NCI-H69 (cell line): ENCODE measurements at places on chromosomes 6 and 20.

DNA sequence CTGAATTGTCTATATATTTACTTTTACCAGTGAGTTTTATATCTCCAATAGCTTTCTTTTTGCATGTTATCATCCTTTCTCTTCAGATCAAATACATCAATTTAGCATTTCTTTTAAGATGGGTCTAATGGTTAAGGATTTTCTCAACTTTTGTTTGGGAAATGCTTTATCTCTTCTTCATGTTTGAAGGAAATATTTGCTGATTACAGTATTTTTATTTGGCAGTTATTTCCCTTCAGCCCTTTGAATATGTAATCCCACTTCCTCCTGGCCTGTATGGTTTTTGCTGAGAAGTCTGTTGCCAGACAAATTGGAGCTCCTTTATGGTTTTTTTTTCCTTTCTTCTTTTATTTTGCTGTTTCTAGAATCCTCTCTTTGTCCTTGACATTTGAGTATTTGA is 6.7 kb upstream of the CST9L start:
- no peak for DNase-seq

DNA sequence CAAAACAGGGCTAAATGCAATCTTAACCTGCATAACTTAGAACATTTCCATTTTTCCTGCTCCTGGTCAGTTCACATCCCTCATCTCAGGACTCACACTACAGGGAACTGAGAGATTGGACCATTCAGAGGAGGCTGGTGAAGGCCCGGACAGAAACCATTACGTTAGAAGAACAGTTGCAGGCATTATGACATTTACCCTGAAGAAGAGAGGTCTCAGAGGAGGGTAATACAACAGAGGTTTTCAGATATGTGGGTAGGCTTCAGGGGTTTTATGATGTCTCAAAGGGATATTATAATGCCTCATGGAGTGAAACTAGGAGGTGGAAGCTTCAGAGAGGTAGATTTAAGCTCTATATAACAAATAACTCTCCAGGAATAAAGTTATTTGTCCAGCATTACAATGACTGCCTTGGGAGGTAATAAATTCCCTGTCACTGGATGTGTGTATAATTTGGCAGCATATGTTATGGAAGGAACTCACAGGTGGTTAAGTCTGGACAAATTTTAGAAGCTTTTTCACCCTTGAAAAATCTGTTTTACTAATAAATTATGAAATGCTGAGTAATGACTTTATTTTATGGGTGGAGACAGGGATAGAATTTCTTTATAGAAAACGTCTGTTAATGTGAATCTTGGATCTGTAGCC is 36.7 kb upstream of the RIPOR2 start:
- peak; percentile 88 for DNase-seq

DNA sequence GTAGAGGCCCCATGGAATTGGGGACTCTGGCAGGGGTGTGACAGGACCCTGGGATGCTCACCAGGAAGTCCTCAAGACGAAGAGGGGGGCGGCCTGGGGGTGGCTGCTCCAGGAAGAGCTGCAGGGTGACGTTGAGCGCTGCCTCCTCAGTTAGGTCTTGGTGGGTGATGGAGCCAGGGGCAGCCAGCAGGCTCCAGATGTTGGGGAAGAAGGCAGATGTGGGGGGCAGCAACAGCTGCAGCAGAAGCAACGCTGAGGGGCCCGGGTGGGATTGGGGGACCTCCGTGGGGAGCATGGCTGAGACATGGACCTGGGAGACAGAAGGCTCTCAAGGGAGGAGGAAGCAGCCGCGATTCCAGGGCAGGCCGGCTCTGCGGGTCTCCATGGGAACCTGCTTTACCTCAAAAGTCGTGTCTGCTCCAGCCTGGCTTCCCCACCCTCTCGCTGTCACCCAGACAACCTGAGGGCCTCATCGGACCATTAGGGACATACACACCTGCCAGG is 591 bp downstream of the VWA7 start:
- peak; percentile 80 for DNase-seq

GRCh38 chr20:41497186-41497895 is 120.8 kb downstream of the CHD6 start:
- DNase-seq, result no peak

GRCh38 chr6:159595173-159595572 is 97.9 kb downstream of the SOD2 start:
- DNase-seq, result no peak

DNA sequence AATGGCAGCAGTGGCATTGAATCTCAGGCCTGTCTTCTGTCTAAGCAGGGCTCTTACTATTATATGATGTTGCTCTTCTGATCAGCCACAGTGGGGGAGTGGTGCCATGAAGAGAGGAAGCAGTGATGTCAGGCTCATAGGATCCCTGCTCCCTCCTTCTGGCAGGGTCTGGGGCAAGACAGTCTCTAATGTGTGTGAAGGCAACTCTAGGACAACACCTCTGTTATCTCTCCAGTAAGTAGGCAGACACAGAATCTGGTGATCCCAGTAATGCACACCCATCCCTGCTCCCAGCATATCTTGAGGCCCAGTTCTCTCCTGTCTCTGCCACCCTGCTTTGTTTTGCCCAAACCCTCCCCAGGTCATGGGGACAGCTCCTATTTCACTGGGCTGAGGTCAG is 8.8 kb downstream of the C20orf202 start:
- DNase-seq, result no peak

GRCh38 chr6:25788305-25788922 is 33.9 kb downstream of the SLC17A4 start:
- DNase-seq, result peak; percentile 70

- peak; percentile 24 for DNase-seq
Measured at GRCh38 chr6:13296536-13296997, 31.8 kb downstream of the TBC1D7 start.

DNA sequence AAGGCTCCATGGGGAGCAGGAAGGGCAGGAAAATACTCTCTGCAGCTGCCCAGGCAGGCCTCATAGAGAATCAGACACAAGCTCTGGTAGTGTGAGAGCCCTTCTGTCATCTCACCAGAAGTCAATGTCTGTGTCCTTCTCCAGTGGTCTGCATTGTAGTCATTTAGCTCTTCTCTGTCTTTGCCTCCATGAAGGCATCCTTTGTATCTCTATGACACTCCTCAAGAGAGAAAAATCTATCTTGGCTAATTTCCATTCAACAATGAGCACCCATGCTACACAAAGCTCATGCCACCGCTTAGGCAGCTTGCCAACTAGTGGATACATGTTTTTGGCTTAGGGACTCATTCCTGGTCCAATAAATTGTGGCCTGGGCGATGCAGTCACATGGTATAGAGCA is 92.1 kb downstream of the RNF217 start:
- DNase-seq, result peak; percentile 48

DNA sequence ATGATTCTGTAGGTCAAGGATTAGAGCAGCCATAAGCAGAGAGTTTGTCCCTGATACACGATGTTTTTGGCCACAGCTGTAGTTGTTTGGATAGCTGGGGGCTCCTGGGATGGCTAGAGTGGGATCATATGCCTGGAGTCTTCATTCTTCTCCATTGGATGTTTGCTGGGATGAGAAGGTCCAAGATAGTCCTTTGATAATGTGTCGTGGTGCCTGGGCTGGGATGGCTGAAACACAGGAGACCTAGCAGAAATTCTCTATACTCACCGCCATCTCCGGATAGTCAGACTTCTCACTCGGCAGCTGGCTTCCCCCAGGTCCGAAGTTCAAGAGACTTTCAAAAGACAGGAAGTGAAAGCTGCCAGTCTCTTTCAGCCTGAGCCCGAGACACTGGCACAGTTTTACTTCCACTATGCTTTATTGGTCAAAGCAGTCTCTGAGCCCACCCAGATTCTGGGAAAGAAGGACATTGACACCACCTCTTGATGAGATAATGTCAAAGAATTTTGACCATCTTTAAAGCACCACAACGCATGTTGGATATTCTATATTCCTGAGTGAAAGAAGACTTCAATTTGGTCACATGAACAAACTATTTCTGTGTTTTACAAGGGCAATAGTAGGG is 16.0 kb downstream of the MARCKS start:
- DNase-seq, result peak; percentile 52

GRCh38 chr20:49510562-49511122 is 28.2 kb upstream of the KCNB1 start:
- DNase-seq, result no peak

DNA sequence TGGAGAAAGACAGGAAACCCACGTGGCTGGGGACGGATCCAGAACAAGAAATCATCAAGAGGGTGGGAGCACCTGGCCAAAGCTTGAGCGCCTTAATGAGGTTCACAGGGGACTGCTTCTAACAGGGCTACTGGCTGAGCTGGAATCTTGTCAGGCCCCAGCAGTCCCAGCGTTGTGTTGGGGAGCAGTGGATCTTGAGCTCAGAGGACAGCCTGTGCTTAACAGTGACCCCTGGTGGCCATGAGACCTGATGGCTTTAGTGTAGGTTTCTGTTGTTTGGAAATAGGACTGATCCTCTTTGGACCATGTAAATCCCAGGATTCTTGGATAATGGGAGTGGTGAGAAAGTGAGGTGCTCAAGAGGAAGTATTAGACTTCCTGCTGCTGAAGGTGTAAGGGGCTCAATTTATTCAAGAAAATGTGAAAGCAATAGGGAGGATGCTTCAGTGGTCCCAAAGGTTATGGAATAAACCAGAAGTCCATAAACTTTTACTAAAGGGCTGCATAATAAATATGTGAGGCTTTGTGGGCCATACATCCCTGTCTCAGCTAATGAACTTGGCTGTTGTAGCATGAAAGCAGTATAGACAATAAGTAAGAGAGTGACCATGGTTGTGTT is 216.2 kb downstream of the NFATC2 start:
- DNase-seq, result peak; percentile 43

DNA sequence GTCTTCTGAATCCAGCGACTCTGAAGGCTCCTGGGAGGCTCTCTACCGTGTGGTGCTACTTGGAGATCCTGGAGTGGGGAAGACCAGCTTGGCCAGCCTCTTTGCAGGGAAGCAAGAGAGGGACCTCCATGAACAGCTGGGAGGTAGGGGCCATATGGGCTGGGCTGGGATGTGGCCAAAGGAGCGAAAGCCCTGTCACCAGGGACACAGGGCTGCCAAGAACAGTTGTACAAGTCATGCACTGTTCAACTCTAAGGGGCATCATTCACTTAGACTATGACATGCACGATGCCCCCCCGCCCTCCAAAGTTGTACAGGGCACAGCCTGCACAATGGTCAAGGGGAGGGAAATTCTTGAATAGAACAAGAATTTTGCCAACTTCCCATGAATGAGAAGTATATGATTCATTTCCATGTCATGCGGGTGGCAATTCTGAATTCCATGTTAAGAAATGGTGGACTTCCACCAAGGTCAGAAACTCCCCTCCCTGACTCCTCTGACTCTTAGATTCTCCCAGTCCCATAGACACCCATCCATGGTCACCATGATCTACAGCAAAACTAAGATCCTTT is 1.6 kb downstream of the REM1 start:
- DNase-seq, result no peak

- peak; percentile 100 for DNase-seq
Measured at GRCh38 chr6:170438402-170438753, 114.7 kb downstream of the PSMB1 start.

GRCh38 chr6:61886608-61887259 is 399.3 kb downstream of the KHDRBS2 start:
- no peak for DNase-seq

- no peak for DNase-seq
Measured at GRCh38 chr20:412081-412480, 4.0 kb downstream of the RBCK1 start.

DNA sequence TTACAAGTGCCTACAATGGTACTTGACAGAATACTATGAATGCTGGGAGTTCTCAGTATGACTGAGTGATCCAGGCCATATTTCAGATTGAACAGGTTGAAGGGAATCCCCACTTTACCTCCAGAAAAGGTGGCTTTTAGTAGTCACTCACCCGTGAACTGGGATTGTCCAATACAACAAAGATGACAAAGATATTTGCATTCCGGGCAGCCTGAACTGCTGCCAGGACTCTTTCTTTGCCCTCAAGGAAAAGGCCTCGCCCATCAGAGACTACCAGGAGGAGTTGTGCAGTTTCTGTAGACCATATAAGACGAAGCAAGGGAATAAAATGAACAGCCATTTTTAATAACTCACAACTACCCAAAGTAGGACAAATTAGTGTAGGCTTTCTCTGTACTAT is 6.3 kb upstream of the LYRM2 start:
- DNase-seq, result peak; percentile 88

GRCh38 chr20:22052025-22052650 is 346.7 kb downstream of the PAX1 start:
- DNase-seq, result no peak

DNA sequence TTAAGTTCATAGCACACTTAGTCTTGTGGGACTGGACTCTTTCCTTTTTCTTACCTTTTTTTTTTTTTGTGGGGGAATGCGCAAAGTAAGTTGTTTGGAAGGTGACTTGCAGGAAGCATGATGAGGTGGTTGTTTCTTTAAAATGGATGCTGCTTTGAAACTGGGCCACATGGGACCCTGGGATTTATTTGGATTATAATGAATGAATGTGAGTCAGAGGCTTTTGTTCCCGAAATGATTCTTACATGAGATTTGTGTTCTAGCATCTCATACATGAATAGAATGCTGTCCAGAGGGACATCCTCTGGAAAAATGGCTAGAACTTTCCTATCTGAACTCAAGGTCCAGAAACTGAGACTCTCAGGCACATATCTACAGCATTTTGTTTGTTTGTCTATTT is 236.6 kb upstream of the RNF24 start:
- no peak for DNase-seq

GRCh38 chr6:18368277-18369105 is 18.7 kb upstream of the RNF144B start:
- DNase-seq, result no peak

DNA sequence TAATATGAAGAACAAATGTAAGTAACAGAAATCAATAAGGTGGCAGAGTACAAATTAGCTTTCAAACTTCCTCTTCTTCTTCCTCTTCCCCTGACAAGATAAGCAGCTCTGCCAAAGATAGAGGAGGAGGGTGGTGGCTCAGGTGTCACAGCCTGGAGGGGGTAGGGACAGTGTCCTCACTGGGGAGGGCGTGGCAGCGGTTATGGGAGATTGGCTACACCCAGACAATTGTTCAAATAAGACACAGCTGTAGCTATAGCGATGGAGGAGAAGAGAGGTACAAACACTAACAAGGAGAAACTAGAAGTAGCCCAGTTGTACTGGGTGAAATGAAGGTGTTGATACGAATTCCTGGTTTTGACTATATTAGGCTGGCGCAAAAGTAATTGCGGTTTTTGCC is 198.5 kb downstream of the TBXT start:
- no peak for DNase-seq

DNA sequence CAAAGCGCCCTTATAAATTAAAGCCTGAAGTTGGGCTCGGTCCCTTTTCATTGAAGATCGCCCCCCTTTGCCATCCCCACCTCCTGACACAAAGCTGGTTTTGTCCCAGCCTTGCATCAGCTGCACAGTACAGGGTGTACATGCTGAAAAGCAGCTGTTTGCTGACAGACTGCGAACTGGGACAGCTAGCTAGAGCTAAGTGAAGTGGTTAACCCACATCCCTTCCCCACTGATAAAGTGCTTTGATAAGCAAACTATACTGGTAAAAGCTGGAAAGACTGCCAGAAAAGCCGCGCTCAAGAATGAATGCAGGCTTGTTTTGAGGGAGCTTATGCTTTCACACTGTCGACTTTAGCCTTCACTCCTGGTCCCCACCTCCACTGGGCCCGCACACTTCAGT is 207.3 kb downstream of the GMDS start:
- DNase-seq, result no peak

GRCh38 chr6:151803743-151804142 is 3.7 kb upstream of the ESR1 start:
- no peak for DNase-seq
